ENCODE measurements at places on chromosomes 3 and 15. TPM values are rescaled to one million over a fixed set of nuclear protein-coding genes. Genes with fewer than 3 reads are reported as not detected.

MYZAP gene
- 39.1 TPM for total RNA-seq

GRCh38 chr15:41651373-41651772, 8.8 kb upstream of the MGA start:
- DNase-seq = no peak

DNA sequence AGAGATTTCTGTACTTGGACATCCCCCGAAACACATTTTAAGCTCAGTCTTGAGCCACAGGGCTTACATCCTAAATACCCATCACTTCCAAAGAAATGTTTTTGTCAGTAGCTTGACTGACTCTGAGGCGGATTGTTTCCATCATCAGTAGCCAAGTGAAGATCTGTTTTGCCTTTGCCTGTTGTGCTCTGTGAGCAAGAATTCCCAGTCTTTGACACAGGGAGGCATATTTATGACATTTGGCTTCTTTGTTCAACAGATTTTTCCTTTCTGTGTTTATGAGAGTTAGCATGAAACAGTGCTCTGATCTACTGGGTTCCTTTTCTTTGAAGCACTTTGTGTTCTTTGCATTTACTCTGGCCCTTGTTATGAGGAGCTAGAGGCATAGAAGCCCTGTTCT, 132.1 kb upstream of the CDIN1 start:
- DNase-seq = no peak

DNA sequence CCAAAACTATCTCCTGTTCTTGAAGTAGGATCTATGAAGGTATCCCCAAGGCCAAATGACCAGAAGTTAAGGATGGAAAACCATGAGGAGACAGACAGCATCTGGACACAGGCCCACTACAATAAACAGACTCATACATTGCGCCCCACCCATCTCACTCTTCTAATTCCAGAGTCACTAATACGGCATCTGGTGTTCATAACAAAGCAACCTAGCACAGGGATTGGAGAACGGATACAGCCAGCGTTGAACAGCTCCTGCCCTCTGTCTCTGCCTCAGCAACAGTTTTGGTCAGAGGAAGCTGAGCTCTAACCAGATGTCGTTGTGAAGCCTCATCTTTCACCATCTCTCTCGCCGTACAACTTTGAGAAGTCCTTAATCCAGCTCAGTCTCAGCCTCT, 44.5 kb upstream of the CCDC80 start:
- DNase-seq = no peak

DNA sequence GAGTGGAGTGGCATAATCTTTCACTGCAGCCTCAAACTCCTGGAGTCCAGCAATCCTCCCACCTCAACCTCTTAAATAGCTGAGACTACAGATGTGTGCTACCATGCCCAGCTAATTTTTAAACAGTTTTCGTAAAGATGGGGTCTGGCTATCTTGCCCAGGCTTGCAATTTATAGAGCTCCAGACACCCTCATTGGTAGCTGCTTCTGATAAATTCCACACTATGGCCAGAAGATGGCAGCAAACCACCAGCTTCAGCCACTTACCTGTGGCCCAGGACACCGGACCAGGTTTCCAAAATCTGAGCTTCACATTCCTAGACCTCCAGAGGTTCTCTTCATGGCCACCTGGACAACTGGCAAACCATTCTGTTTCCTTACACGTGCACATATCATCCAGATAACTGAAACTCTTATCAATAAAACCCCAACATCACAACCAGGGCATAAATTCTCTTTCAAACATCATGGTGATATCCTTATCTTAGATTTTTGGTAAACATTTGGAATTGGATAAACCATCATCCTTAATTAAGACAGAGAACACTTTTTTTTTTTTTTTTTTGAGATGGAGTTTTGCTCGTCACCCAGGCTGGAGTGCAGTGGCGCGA, 28.9 kb downstream of the FBXW12 start:
- peak; percentile 85 for DNase-seq

DNA sequence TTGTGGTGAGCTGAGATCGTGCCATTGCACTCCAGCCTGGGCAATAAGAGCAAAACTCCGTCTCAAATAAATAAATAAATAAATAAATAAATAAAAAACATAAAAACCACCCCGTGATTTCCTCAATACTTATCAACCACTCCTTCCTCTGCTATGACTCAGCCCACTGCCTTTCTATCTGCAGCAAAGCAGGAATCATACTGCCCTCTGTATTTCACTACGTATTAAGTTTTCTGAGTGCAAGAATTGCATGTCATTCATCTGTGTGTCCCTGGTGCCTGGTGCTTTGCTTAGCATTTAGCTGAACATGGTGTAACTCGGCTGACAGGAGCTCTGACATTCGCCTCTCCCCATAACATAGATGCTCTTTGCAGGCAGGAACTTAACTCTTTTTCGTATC, 7.1 kb downstream of the LSG1 start:
- no peak for DNase-seq

- DNase-seq = peak; percentile 85
Observed at GRCh38 chr15:64911311-64912186, at the start of gene ANKDD1A. Gene ANKDD1A (plus strand): TSS chr15:64911902. CDS start chr15:64911931, 29 bp downstream.

Measured in sigmoid colon (tissue), 7 donors.